ENCODE measurements at places on chromosomes 12 and 14. TPM values are rescaled to one million over a fixed set of nuclear protein-coding genes. Genes with fewer than 3 reads are reported as not detected.

GRCh38 chr14:102238131-102238530, 66.8 kb downstream of the MOK start:
- no peak for DNase-seq

GRCh38 chr12:13839365-13840336, 141.8 kb downstream of the GRIN2B start:
- no peak for DNase-seq

GRCh38 chr12:54502485-54502884, 4.9 kb downstream of the NCKAP1L start:
- DNase-seq: no peak

DNA sequence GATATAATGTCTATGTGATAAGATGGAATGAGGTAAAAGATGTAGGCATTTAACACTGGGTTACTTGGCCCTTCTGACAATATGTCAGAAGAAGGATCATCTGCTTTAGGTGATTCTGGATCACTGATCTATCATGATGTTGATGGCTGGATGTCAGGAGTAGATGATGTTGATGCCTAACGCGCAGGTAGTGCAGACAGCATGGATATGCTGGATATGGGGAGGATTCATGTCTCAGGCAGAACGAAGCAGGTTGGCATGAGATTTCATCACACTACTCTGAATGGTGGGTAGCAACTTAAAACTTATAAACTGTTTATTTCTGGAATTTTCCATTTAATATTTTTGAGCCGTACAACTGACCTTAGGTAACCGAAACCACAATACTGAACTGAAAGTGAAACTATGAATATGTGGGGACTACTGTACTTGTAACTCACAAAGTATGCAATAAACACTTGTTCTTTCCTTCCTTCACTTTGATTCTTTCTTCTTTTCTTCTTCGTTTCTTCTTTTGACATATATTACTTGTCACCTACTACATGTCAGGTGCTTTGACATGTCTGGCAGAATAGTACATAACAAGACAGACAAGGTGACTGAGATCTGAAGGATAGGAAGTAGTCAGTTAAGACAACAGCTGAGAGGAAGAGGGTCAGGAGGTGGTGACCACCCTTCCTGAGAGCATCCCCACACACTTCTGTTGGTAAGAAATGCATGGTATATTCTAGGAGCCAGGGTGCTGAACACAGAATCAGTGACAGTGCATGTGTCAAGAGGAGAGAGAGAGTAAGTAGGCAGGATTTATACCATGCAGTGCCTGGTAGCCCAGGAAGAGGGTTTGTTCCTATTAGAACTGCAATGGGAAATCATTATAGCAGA, 238.8 kb downstream of the PPFIA2 start:
- no peak for DNase-seq

OR4E2 gene
- not detected for total RNA-seq
